ELR (cell line): ENCODE measurements at places on chromosomes 12 and 14.

GRCh38 chr12:45336331-45336730 is 120.4 kb downstream of the ANO6 start:
- DNase-seq, result peak; percentile 96

GRCh38 chr12:127194176-127194575 is 1072.8 kb upstream of the TMEM132C start:
- no peak for DNase-seq

DNA sequence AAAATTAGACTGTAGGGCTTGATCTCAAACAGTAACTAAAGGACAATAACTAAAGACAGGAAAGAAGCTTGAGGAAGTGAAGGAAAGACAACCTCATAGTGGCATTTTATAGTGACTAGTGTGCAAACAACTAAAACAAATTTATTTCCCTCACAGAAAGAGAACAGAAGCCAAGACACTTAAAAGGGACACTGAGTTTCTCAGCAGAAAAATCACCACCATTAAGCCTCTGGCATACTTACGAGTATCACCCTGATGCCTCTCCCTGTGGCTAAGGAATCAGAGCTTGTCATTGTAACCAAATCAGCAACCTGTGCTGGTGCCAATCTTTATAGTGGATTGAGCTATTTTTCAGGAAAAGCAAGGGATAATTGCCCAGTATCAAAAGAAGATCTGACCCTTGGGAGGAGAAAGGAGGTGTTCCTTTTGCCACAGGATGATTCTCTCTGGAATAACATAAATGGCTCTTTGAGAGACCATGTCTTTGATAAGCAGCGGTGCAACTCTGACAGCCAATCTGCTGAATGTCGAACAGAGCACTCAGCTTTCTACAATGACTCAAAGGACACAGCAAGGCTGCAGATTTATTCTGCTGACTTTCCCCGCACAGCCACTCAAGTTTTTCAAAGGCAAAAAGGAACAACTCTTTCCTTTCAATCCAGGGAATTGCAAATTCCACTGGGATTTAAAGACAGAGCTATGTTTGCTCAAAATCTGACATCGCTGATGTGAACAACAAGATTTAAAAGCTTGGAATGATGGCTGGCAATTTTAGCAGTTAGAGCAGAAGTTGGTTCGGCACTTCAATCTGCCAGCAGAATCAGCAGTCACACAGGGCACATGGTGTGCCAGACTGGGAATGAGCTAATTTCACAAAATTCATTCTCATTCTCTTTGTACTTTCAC is 34.6 kb downstream of the ATF7 start:
- DNase-seq, result peak; percentile 10

GRCh38 chr12:104957719-104958000 is 430 bp downstream of the SLC41A2 start:
- DNase-seq, result peak; percentile 37

DNA sequence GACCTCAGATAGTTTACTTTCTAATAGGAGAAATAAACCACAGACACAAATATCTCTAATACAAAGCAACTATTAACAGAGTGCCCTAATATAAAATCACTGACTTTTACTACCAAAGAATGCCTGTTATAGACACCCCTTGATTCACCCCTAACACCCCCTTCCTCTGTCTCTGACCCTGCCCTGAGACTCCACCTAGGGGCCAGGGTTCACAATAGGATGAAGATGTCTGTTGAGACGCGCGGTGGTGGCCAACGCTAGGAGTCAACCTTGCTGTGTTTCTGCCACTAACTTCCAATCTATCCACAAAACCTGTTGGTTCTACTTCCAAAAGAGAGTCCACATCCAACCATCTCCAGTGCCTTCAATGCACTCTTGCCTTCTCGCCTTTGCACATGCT is 10.9 kb upstream of the TC2N start:
- no peak for DNase-seq

GRCh38 chr12:20132818-20133217 is 235.5 kb upstream of the PDE3A start:
- no peak for DNase-seq

GRCh38 chr14:95541346-95541745 is 6.5 kb downstream of the GLRX5 start:
- no peak for DNase-seq

GRCh38 chr14:21245813-21246212 is 23.4 kb downstream of the HNRNPC start:
- no peak for DNase-seq

DNA sequence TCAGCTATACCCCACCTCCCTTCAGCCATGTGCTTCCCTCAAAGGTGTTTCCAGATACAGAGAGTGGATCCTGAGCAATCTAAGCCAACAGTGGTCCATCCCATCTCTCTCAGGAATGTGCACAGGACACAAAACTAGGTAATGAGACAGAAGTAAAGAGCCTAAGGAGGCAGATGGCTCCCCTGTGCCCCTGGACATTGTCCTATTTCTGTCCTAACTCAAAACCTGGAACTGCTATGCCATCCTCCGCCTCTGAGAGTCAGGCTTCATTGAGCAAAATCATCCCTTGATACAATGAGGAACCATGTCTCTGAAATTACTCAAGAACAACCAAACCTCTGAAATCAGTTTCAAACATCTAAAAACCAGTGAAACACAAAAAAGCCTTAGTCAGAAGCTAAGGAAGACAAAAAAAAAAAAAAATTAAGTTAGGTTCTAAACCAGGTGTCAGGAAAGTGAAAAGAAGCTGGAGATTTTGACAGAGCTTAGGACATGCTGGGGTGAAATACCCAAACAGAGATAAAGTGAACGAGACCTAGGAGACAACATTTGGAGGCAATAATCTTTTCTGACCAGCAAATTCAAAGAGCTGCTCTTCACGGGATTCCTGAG is 200.3 kb upstream of the PLEKHG7 start:
- DNase-seq, result no peak

DNA sequence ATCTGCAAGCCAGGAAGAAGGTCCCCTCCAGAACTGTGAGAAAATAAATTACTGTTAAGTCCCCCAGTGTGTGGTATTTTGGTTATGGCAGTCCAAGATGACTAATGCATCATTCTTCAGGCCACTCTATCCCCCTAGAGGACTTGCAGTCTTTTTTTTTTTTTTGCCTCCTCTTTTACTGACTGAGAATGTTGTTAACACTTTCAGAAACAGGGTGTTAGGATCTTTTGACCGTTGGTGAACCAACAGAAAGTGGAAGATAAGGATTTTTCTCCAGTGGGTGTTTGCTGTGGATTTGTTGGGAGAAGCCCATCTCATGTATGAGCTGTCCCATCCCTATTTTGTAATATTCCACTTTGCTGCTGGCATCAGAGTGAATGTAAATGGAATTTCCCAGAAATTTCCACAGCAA is 37.8 kb downstream of the MARK3 start:
- peak; percentile 80 for DNase-seq

DNA sequence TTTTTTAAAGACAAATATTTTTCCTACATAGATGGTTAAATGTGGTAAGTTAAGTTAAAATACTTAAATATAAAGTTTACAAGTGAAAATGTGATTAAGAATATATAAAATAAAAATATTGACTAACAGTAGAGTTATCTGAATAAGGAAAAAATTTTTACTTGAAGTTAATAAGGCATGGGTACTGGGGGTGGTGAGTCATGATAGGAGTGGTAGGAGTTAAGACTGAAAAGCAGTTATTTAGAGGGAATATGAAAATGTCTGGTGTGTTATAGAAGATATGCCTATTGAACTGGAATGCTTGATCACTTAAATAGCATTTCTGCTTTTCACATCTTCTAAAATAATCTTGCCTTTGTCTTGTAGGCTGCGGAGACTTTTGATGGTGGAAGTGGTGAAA is 68.7 kb downstream of the CCDC91 start:
- peak; percentile 14 for DNase-seq

DNA sequence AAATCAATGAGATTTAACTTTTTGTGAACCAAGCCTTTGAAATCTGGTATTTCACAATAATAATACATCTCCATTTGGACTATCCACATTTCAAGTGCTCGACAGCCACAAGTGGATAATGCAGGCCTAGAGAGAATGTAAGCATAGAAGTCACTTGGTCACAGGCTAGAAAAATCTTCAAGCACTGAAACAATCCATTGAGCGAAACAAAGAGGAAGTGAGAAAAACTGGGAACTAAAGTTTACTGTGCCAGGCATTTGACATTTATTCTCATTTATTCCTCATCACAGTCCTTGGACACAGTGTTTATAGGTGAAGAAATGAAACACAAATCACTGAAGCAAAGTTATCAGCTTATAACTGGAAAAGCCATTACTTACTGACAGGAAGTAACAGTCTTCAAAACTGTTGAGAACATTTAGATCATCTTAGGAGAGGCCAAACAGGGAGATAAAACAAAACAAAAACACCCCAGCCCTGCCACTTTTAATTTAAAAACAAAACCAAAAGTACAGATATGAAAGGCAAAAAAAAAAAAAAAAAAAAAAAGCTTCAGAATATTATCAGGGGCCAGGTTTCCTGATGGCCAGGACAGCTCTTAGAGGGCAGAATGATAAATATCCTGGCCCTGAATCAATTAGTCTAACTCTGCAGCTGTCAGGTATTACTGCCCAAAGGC is 29.2 kb downstream of the GNS start:
- DNase-seq, result no peak

- DNase-seq, result no peak
Measured at GRCh38 chr12:91349476-91349875, 166.9 kb upstream of the DCN start.

DNA sequence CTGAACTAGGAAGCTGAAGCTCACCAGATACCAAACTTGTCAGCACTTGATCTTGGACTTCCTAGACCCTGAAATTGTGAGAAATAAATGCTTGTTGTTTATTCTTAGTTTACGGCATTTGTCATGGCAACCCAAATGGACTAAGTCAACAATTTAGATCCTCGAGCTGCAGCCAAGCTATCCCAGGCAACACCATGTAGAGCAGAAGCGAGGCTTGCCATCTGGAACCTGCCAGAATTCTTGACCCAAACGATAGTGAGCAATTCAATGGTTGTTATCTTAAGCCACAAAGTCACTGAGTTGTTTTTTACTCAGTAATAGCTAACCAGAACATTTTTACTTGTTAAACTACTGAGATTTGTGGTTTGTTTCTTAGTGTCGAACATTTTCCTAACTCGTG is 458.5 kb upstream of the FLRT2 start:
- DNase-seq, result no peak

- no peak for DNase-seq
Measured at GRCh38 chr12:54602661-54603060, 14.2 kb upstream of the PPP1R1A start.

DNA sequence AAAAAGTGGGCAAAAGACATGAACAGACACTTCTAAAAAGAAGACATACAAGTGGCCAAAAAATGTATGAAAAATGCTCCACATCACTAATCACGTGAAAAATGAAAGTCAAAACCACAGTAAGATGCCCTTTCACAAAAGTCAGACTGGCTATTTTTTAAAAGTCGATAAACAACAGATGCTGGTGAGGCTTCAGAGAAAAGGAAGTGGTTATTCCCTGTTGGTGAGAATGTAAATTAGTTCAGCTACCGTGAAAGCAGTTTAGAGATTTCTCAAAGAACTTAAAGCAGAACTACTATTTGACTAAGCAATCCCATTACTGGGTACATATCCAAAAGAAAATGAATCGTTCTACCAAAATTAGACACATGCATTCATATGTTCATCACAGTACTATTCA is 237.0 kb downstream of the KIF21A start:
- no peak for DNase-seq

DNA sequence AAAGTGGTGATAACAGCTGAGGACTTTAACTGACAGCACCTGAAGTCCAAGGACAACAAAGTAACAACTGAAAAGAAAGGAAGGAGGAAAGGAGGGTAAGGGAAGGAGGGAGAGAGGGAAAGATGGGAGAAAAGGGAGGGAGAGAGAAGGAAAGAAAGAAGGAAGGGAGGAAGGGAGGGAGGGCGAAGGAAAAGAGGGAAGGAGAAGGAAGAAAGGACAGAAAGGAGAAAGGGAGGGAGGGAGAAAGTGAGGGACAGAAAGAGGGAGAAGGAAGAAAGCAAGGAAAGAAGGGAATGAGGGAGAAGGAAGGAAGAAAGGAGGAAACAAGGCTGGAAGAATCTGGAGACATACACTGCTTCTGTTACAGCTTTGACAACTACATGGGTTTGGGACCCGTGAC is 494.4 kb downstream of the FUT8 start:
- DNase-seq, result no peak

DNA sequence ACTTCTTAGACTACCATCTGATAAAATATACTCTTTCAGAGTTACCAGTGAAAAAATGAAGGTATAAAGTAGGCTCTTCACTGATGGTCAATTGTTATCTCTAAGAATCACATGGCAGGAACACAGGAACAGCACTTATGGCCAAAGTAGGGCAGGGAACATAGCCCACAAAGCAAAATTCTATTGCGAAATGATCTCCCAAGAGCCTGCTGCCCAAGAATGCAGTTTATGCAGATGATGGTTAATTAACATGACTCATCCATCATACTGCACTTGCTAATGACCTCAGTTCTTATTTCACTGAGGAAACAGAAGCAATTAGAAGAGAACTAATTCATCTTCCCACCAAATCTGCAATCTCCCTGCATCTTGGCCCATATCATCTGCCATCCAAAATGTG is 133.8 kb downstream of the SLC2A13 start:
- DNase-seq, result no peak

DNA sequence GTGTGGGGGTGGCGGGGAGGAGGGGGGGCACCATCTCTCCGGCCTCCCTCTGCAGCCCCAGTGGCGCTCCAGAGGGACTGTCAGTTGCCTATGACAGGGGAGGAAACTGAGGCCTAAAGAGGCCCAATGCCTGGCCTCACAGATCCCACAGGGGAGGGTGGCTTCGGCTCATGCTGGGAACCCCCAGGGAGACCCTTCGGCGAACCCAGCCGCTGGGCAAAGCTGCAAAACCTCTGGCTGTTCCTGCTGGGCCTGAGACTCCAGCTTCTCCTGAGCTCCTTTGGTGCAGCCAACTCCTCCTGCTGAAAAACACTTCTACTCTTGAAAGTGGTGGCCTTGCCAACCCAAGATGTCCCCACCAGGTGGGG is 170.1 kb upstream of the RTL1 start:
- DNase-seq, result no peak

DNA sequence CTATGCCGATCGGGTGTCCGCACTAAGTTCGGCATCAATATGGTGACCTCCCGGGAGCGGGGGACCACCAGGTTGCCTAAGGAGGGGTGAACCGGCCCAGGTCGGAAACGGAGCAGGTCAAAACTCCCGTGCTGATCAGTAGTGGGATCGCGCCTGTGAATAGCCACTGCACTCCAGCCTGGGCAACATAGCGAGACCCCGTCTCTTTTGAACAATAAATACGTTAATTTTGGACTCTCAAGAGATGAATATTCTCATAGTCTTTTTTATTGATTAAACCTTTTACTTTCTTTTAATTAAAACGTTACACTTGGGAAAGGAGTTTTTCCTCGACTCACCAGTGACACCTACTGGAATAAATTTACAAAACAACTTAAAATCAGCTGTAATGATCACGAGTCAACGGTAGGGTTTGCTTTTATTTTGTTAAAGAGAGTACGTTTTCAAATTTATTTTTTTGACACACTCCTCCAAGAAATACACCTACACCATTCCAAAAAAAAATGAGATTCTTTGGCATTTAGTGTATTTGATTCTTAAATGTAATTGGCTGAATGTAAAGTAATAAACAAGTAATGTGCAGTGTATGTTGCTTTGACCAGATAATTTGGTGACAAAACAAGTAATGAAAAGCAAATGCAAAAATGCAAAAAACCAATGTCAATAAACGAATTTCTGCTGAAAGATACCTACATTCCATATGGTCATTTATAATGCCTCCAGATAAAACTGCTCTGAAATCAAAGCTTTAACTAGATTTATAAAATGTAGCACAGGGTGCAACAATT is 687 bp upstream of the RPS29 start:
- peak; percentile 84 for DNase-seq
